RCC 7860 (cell line): ENCODE measurements at places on chromosomes 2 and 18.
A peak's percentile ranks its signal among the peaks of the same experiment; 100 is the strongest.

- no peak for DNase-seq
These were observed 13.3 kb downstream of the CHCHD5 start for GRCh38 chr2:112597537-112598322.

DNA sequence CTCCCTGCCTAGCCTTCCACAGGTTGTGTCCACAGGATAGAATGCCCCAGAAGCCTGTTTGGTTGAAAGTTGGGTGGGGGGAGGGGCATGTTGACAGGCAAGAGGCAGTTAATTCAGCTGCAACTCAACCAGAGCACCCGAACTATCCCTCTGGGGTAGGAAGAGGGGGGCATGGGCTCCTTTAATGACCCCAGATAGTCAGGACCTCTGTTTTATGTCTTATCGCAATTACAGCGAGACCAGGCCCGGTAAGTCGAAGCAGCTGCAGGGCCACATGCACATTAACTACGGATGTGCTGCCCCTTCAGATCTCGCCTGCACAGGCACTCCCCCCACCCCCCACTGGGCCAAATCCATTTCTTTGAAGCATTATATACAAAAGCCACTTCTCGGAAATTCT, 363.8 kb upstream of the HNRNPA3 start:
- no peak for DNase-seq

GRCh38 chr18:58537272-58538038, 91.4 kb downstream of the ALPK2 start:
- DNase-seq, result no peak

DNA sequence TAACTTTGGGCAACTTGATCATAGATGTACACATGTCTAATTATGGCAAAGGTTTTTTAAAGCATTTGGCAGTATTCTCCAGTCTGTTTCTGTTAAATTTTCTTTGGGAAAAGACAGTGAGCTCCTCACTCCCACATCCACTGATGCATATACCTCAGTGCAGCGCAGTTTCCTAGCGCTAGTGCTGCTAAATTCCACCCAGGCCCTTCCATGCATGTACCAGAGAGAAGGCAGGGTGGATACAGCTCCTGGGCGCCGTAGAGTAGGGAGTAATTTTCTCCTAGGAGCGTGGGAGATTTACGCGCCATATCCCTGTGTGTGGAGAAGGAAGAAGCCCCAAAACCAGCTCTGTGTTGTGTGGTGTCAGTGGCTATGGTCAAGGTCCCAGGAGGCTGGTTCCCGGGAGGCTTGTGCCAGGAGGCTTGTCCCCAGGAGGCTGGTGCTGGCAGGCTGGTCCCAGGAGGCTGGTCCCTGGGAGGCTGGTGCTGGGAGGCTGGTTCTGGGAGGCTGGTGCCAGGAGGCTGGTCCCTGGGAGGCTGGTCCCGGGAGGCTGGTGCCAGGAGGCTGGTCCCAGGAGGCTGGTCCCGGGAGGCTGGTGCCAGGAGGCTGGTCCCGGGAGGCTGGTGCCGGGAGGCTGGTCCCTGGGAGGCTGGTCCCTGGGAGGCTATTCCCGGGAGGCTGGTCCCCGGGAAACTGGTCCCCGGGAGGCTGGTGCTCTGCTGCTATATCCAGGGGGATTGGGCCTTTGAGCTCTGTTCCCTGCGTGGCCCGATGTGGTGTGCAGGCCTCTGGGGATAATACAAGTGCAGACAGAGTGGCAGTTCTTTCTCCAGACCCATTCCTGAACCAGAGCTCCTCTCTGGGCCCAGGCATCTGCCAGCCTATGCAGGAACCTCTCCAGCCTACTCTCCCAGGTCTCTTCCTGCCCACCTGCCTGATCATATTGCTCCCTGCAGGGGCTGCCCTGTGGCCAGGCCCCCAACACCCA, 161.2 kb downstream of the SEPTIN10 start:
- no peak for DNase-seq

DNA sequence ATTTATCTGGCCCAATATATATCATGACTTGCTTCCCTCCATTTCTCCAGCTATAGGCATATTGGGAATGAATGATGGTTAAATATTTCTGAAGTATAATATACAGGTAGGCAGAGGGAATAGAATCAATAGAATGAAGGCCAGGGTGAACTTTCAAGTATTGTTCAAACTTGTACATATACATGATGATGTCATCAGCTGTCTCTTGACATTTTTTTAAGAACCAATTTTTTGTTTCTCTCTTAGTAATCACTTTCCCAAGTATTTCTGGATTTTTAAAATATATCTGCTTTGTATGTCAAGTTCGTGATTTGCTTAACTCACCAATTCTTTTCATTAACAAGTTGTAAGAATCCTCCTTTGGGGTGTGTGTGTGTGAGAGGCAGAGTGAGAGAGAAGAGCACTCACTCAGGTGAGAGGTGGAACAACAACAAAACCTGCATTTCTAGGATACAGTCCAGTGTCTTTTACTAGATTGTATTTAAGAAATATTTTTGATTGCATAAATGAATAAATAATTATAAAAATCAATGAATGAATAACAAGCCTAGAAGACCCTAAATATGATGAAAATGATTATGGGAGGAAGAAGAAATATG, 1239.1 kb downstream of the LRP1B start:
- no peak for DNase-seq

DNA sequence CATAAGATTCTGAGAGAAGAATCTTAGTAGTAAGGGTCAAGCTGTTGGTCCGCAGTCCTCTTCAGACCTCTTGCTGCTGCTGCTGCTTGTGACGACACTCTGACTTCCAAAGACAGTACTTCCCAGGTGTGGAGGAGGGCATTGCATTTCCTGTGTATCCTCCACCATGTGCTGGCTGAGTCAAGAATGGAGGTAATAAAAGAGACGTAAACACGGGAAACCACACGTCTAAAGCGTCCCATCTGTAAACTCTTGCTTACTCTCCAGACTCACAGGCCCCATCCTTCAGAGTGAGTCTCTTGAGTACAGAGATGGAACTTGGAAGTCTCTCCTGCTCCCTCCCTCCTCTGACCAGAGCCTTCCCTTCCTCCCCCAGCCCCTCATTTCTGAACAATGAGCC, 25.6 kb downstream of the KLHL29 start:
- no peak for DNase-seq

GRCh38 chr2:177983183-177983788, 89.3 kb downstream of the PDE11A start:
- peak; percentile 56 for DNase-seq

GRCh38 chr2:113822087-113822815, 65.8 kb upstream of the SLC35F5 start:
- DNase-seq, result peak; percentile 42

DNA sequence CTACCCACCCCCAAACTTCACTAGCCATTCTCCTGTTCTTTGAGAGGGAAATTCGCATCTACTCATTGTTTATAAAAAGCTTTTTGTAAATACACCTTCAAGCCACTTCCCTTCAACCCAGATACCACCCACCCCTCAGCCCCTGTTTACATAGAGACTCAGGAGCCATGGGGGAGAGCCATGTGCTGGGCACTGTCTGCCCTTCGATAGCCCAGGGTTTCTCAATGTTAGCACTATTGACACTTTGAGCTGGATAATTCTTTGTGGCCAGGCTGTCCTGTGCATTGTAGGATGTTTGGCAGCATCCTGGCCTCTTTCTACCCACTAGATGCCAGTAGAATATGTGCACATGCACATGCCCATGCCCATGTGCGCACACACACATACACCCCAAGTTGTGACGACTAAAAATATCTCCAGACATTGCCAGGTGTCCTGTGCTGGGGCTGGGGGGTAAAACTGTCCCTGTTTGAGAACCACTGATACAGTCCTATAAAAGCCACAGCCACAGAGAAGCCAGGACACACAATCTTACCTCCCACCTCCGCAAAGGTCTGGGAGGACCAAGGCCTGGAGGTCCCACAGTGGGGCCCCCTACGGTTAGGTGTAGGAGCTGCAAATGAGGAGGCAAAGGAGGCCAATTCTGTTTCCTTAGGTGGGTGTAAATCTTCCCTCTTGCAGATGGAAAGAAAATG, 44.5 kb upstream of the ASPRV1 start:
- no peak for DNase-seq

DNA sequence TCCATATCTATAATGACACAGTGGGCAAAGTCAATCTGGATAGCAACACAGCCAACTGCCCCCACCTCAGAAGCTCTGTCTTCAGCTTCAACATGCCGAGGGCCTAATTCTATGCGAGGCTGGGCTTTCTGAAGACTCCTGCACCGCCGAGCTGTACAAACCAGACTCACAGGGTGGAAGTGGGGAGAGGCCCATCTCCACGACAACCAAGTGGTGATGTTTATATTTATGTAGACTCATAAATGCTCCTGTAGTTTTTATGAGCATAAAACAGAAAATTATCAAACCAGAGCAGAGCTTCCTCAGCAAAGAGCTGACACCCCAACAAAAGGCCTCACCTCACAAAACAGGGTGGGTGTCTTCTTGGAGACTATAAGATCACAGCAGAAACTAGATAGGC, 77.0 kb upstream of the LGALSL start:
- no peak for DNase-seq

- DNase-seq, result no peak
These were observed 329.0 kb downstream of the DYSF start for GRCh38 chr2:71782323-71782722.

- DNase-seq, result no peak
These were observed 39.0 kb downstream of the CHN1 start for GRCh38 chr2:174965992-174966744.

DNA sequence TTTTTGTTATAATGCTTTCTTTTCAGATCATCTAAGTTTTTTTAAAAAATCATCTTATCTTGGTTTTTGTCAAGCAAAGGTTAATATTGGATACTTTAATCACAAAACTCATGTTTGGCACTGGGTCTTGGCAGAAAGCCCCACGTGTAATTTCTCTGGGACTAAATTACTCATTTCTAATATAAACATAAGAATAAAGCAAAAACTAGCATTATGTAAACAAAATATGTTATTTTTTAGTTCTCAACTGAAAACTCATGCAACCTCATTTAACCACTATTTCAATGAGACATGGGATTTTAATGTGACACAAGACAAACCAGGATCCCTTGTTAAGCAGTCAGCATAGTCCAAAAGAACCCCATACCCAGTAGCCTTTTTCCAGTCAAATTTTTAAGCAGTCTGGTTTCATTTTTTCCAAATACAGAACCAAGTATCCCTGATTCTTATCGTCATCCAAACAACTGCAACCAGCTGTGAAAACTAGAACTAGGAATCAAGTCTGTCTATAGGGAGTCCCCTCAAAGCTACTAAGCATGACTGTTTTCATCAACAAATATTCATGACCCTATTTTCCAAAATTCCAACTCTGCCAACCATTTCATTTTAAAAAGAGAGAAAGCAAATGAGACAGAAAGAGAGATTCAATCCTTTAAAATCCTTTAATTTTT, 27.1 kb downstream of the PID1 start:
- DNase-seq, result no peak

GRCh38 chr2:207122651-207123334, 43.0 kb downstream of the KLF7 start:
- no peak for DNase-seq

- DNase-seq, result no peak
These were observed 4.5 kb downstream of the CERS6 start for GRCh38 chr2:168460571-168460970.

GRCh38 chr18:23879126-23879525, 135.4 kb upstream of the TTC39C start:
- DNase-seq, result no peak

GRCh38 chr2:69931832-69932595, 17.1 kb downstream of the MXD1 start:
- DNase-seq, result no peak

DNA sequence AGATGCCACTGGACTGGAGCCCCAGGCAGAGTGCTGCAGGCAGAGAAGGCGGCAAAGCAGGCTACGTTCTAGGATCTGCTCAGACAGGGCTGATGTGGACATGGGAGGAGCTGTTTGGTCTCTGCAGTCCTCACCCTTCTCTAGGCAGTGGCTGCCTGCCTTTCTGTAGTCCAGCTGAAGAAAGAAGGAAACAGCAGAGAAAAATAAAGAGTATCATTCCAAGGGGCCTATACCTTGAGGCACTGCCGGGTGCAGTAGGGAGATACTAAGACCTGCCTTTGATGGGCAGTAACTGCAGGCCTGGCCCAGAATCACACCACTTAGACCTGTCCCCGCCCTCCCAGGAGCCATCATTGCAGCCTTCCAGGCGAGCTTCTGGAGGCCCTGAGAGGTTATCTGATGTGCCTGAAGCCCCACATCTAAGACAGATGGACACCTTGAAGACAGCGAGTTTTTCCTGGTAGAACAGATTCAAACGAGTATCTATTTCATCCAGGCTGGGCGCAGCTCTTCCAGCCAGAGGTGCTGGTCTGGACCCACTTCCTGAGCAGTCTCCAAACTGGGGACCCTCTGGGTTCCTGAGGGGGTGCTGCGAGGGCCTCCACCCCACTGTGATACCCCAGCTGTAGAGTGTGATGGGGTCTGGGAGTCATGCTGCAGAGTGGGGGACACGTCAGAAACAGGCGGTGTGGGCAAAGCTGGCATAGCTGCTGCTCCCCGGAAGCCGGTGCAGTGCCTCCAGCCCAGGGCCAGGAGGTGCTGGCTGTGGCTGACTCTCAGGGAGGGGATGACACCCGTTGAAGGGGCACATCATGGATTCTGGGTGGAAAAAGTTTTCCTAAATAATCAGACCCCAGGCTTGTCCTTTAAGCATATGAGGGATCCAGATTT, 87.3 kb upstream of the OTOS start:
- DNase-seq, result no peak

DNA sequence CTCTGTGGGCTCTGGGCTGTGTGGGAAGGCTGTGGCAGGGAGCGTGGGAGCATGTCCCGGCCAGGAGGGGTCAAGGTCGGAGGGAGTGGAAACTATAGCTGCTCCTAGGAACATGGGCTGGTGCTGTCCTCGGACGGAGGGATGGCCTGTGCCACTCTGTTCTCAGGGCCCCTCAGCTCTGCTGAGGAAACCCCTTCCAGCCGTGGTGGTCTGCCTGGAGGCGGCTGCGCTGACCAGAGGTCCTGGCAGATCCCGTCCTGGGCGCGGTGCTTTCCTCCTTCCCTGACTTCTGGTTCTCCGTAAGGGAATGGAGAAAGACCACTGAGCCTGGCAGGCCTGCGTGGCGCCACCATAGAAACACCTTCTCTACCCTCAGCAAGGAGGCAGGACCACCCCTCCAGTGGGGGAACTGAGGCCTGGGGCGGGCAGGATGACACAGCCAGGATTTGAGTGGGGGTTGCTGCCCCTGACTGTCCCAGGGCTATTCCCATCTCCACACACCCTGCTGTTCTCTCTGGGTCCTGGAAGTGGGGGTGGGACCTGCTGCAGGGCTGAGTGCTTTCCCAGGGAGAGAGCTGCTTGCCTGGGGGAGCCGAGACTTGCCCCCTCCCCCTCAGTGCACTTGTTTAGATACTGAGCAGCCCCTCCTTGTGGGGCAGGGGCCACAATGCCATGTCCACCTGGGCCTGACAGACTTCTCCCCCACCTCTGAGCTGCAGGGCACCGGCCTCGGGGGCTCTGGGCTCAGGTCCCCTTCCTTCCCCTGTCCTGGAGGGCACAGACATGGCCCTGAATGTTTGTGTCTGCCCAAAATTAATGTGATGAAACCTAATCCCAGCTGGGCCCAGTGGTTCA, 301.0 kb upstream of the HS6ST1 start:
- DNase-seq, result no peak

DNA sequence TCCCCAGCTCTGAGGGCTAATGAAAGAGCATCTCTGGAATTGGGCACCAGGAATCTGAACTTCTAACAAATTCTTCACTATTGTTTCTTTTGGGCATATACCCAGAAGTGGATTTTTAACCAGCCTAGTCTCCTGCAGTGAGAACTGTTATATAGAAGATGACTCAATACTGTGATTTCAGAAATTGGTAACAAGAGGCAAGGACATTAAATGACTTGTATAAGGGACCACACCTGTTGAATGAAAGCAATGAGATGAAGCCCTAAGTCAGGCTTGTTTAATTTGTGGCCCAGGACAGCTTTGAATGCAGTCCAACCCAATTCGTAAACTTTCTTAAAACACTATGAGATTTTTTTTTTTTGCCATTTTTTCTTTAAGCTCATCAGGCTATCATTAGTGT, 57.9 kb downstream of the EPC2 start:
- no peak for DNase-seq
